ENCODE measurements at places on chromosomes 3 and 15.

DNA sequence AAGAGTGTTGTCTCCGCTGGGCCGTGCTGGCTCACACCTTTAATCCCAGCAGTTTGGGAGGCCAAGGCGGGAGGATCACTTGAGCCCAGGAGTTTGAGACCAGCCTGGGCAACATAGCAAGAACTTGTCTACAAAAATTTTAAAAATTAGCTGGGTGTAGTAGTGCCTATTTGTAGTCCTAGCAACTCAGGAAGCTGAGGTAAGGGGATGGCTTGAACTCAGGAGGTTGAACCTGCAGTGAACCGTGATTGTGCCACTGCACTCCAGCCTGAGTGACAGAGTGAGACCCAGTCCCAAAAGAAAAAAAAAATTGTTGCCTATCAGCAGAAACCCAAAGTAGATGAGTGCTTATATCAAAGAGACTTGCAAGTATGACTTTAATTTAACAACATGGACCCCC lies 12.7 kb upstream of the AKAP13 start:
- no peak for DNase-seq

DNA sequence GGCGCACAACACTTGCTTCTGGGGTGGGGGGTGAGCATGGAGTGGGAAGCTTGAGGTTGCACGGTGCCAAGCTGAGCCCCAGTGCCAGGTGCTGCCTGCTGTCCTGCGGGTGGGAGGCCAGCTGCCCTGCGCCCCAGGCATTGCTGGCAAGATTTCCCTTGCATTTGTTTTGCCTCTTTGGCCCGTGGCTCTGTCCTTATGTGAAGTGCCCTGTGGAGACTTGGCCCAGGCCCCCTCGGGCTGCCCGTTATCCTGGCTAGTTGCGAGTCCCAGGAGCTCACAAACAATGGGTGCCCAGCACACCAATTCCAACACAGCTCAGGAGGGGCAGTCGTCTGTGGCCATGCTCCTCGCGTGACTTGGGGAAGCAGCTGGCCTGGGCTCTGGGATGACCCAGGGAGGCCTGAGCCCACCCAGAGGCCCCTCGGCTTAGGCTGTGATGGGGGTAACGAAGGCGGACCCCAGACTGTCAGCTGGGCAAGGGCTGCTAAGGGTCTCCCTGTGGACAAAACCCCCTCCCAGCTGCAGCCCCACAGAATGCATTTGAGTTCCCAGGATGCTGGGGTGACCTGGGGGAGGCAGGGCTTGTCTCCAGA lies 5.9 kb downstream of the C3orf22 start:
- peak; percentile 1 for DNase-seq

- DNase-seq = no peak
These were observed 7.1 kb upstream of the CPOX start for GRCh38 chr3:98600412-98601095.

- DNase-seq = no peak
These were observed 122.6 kb upstream of the MEF2A start for GRCh38 chr15:99443056-99443756.

GRCh38 chr3:85539232-85539631 lies 580.4 kb downstream of the CADM2 start:
- DNase-seq = no peak

DNA sequence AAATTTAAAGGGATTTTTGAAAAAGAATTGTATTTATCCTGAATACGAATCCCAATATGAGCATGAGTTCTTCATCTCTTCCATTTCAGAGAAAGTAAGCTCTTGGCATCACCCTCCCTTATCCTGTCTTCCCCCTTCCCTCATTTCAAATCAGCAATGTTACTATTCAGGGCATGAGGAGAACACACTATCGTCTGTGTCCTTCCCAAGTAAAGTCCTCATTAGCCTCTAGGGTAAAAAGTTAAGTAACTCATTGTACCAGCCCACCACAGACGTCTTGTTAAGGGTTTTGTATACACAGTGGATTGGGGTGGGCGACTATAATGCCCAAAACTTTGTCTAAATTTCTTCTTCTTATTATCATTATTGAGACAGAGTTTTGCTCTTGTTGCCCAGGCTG lies 14.8 kb downstream of the ARL6IP5 start:
- DNase-seq = no peak

- DNase-seq = no peak
These were observed 79.3 kb upstream of the OXTR start for GRCh38 chr3:8848696-8849131.

DNA sequence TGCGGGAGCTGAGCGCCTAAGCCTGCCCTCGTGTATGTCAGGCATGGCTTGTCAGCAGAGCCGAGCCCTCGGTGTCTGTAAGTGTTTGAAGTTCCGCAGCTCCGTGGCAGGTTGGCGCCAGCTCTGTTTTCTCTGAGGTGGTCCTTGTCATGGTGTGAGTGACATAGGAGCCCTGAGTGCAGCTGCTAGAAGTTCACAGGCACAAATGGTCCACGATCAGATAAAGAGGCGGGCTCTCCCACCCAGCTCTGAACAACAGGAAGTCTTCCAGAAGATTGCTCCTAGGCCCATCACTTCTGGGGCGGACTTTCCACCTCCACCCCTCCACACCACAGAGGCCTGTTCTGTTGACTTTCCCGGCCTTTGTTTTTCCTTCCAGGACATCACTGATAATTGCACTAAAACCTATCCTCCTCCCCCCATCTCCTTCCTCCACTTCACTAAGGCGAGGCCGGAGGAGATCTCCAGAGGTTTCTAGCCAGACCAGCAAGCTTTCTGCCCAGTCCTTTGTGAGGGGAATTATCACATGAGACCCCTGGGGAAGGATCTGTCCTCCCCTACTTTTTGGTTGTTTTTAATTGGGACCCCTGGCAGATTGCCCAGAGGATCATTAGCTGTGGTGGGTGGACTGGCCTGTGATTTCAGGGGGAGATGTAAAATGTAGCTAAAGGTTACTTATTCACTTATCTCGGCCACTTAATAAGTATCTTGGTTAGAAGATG lies 19.9 kb downstream of the ITPR1 start:
- DNase-seq = no peak

- no peak for DNase-seq
These were observed 15.5 kb downstream of the PLA1A start for GRCh38 chr3:119613201-119613600.

DNA sequence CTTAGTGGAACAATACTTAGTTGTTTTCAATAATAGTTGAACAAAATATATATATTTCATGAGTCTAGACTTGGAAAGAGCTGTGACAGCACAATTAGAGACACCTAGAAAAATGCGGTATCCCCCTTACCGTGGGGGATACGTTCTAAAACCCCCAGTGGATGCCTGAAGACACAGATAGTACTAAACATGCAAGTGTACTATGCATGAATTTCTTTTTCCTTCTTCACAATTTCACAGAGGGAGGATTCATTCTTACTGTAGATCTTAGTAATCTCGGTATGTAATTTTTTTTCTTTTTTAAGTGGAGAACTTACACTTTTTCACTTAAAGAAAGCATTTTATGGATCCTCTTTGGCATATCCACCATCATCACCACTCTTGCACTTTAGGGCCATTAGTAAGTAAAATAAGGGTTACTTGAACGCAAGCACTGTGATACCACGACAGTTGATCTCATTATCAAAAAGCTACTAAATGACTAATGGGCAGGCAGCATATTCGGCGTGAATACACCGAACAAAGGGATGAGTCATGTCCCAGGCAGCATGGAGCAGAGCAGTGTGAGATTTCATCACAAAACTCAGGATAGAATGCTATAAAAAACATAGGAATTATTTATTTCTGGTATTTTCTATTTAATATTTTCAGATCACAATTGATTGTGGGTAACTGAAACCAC lies 72.3 kb upstream of the ZNF280D start:
- no peak for DNase-seq

DNA sequence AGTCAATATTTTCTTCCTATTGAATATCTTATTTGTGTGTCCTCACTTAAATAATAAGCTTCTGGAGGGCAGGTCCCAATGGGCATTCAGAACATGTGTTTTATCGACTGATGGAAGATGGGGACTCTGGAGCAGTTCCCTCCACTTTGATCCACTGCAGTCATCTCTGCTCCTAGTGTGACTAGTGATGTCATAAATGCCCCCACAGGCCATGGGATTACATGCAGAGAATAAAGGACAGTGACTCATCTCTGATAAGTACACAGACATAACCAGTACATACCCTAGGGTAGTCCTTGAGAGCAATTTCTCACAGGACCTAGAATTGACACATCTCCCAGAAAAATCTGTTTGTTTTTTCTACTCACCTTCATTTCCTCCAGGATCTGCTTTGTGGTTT lies 49.4 kb upstream of the FMN1 start:
- DNase-seq = no peak

GRCh38 chr3:71518089-71518488 lies 65.4 kb downstream of the FOXP1 start:
- no peak for DNase-seq

GRCh38 chr15:98850961-98851572 lies 156.5 kb downstream of the PGPEP1L start:
- peak; percentile 50 for DNase-seq

DNA sequence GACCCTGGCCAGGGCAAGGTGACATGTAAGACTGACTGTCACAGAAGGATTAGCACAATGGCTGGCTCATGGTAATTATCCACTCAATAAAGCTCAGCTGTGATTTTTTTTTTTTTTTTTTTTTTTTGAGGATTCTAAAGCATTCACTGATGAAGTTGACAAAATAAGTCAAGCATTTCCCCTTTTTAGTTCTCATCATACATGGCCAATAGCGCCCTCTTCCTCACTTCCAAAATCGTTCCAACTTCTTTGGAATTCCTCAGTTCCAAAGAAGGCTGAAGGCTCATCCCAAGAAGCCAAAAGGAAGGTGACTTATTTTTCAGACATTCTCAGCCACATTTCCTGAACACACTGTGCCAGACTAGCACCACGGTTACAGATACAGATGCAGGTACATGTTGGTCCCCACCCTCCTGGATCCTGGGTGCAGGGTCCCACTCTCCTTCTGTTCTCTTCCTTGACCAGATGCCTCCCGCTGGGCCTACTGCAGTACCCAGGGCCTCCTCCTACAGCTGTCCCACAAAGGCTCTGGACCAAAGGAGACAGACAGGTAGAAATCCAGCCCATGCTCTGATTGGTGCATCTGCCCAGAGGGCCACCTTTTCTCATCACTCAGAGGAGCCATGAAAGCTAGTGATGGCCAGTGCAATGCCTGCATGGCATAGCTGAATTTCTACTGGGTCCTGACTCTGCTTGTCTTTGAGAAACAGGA lies 202.6 kb downstream of the UACA start:
- no peak for DNase-seq

DNA sequence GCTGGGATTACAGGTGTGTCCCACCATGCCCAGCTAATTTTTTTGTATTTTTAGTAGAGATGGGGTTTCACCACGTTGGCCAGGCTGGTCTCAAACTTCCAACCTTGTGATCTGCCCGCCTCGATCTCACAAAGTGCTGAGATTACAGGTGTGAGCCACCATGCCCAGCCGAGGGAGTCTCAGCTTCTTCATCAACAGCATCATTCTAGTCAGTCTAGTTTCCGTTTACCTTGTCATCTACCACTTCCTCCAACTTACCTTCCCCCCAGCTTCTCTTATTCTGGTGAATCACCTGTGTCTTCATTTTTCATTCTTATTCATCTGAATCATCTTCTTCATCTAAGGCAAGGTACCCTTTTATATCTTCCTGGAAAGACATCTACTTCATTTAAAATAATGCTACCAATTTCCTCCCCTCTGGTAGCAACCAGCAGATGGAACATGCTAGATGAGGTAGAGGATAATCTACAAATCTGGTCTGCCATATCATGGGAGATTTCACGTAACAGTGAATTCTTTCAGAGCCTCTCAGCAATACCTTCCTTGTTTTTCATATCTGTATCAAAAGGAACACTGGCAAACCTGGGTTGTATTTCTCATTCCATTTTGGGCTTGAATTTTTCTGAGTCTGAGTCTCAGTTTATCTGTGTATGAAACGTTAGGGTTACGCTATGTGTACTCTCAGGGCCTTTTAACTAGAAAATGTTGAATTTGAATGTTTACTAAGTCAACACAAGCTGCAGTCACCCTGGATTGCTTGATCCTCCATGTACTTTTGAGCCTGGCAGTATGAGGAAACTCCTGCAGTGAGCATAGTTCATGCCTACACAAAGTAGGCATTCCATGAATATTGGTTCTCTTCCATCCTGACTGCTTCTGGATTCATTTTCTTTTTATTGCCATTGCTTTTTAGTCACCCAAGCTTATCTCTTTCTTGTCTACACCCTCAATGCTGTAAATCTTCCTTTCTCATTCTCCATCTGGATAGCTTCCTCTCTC lies 16.8 kb downstream of the LPP start:
- peak; percentile 34 for DNase-seq

DNA sequence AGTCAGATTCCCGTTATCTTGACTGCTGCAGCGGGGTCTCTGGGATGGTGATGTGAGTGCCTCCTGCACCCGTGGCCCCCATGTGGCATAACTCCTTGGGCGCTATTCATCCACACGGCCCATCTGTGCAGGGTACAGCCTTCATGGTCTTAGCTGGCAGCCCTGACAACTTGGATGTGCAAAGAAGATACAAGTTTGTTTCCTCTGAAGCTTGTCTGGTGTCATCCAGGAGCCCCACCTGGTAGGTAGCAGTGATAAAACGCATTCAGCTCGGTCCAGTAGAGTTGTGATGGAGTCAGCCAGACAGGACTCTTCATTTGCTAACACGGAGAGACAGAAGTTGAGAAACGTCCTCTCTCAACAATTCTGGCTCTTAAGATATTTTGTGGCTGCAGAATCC lies 53.3 kb downstream of the CORO2B start:
- no peak for DNase-seq

DNA sequence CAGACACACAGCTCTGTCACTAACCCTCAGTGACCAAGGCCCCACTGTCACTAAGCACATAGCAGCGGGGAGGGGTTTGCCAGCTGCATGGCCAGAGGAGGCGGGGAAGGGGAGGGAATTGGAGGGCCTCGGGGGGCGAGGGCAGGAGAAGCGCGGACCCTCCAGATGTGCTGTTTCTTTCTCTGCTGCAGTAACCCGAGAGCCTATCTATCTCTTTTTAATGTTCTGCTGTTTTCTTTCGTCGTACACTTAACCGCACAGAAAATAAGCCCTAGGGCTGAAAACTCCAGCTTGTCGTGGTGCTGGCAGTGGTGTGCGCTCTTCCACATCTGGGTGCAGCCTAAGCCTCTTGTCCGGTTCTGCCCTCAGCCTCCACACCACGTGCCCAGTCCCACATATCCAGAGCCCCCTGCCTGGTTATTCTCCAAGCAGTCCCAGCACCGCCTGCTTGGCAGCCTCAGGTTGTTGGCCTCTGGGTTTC lies 51.1 kb downstream of the BDH1 start:
- DNase-seq = no peak

- DNase-seq = no peak
These were observed 33.4 kb downstream of the FEM1B start for GRCh38 chr15:68310804-68311463.

DNA sequence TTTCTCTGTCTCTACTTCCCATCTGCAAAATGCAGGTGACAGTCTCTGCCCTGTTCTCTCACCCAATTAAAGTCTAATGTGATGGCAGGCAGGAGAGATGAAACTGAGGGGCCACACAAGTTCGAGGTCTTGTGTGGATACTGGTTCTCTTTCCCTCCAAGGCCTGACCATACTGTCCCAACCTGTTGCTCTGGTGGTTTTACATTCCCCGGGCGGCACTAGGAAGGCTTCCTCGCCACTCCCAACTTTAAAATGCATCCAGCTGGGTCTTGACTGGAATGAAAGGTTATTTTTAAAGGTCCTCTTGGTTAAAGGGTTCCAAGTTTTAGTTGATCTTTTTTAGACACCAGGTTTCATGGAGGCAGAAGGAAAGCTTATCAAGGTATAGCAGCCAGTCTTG lies 37.2 kb downstream of the WHAMM start:
- no peak for DNase-seq

Measured in activated CD4-positive, alpha-beta T cell treated with anti-CD3 and anti-CD28 coated beads for 1 hour (primary cell).